Neural crest cell (in vitro differentiated cells): ENCODE measurements at places on chromosomes 2 and 18. TPM values are rescaled to one million over a fixed set of nuclear protein-coding genes. Genes with fewer than 3 reads are reported as not detected.

- H3K27me3 ChIP-seq = no peaks in the 10 kb centered on the region
- H3K36me3 ChIP-seq = no peaks in the 10 kb centered on the region
- no peak overlapping the region for H3K4me3 ChIP-seq
Observed at GRCh38 chr2:231184319-231184718, 14.1 kb upstream of the ARMC9 start.

- H3K36me3 ChIP-seq = peaks cover 27% of the 10 kb centered on the region
- no peak for DNase-seq
- H3K4me3 ChIP-seq = no peak overlapping the region
- no peaks in the 10 kb centered on the region for H3K27me3 ChIP-seq
- no peak overlapping the region for H3K27ac ChIP-seq
- H3K4me1 ChIP-seq = peaks cover 7% of the 10 kb centered on the region
Observed at GRCh38 chr2:19932928-19933327, 31.1 kb upstream of the TTC32 start.

- no peak overlapping the region for H3K27ac ChIP-seq
- H3K27me3 ChIP-seq = no peaks in the 10 kb centered on the region
- no peak for DNase-seq
- H3K4me1 ChIP-seq = peaks cover 55% of the 10 kb centered on the region
Observed at GRCh38 chr18:32437100-32437834, 33.4 kb downstream of the GAREM1 start.

- H3K4me1 ChIP-seq = peaks cover 3% of the 10 kb centered on the region
- no peak for DNase-seq
- no peak overlapping the region for H3K4me3 ChIP-seq
- H3K27me3 ChIP-seq = no peaks in the 10 kb centered on the region
Observed at GRCh38 chr2:147017951-147018645, 826.7 kb upstream of the ACVR2A start.

GRCh38 chr18:2602844-2603243 is 31.5 kb downstream of the NDC80 start:
- no peaks in the 10 kb centered on the region for H3K27me3 ChIP-seq
- DNase-seq = no peak
- H3K4me3 ChIP-seq = no peak overlapping the region
- no peaks in the 10 kb centered on the region for H3K4me1 ChIP-seq

- H3K36me3 ChIP-seq = no peaks in the 10 kb centered on the region
- no peak for DNase-seq
- H3K27me3 ChIP-seq = no peaks in the 10 kb centered on the region
- no peak overlapping the region for H3K4me3 ChIP-seq
Observed at GRCh38 chr2:108594132-108594981, 60.1 kb downstream of the LIMS1 start.

DNA sequence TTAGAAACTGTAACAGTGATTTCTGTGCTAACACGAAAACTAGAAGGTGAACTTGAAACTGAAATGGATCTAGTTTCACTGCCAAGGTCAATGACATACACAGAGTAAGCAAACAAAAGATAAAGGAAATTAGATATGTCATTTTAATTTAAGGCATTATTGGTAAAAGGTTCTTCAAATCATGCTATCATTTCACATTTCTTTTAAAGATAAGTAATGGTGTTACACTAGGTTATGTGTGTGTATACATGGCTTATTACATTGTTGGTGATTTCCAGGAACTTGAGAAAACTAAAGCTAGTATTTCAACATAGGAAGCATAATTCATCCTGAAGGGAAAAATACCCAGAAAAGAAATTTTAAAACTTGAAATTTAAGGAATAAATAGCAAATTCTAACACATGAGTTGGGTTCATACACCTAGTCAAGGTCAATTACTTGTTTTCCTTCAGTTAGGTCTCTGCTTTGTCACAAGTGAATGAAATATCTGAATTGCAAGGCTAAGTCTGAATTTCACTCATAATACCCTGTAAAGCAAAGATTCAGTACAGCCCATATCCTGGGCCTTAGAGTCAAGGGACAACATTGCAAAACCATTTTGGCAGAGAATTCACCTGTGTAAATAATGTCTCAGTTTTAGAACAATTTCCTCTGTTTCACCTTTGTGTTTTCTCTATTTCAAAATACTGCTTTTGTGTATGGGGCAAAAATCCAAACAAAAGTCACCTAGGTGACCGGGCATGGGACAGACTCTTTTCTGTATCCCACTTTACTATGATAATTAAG is 141.6 kb downstream of the SRBD1 start:
- no peak overlapping the region for H3K4me3 ChIP-seq
- H3K36me3 ChIP-seq = no peaks in the 10 kb centered on the region
- no peak overlapping the region for H3K27ac ChIP-seq
- DNase-seq = no peak
- no peaks in the 10 kb centered on the region for H3K27me3 ChIP-seq
- peaks cover 19% of the 10 kb centered on the region for H3K4me1 ChIP-seq

GRCh38 chr2:239749272-239749873 is 275.8 kb downstream of the NDUFA10 start:
- no peak overlapping the region for H3K4me3 ChIP-seq
- H3K4me1 ChIP-seq = peaks cover 27% of the 10 kb centered on the region
- H3K27ac ChIP-seq = no peak overlapping the region
- no peak for DNase-seq
- no peaks in the 10 kb centered on the region for H3K36me3 ChIP-seq
- H3K27me3 ChIP-seq = no peaks in the 10 kb centered on the region

DNA sequence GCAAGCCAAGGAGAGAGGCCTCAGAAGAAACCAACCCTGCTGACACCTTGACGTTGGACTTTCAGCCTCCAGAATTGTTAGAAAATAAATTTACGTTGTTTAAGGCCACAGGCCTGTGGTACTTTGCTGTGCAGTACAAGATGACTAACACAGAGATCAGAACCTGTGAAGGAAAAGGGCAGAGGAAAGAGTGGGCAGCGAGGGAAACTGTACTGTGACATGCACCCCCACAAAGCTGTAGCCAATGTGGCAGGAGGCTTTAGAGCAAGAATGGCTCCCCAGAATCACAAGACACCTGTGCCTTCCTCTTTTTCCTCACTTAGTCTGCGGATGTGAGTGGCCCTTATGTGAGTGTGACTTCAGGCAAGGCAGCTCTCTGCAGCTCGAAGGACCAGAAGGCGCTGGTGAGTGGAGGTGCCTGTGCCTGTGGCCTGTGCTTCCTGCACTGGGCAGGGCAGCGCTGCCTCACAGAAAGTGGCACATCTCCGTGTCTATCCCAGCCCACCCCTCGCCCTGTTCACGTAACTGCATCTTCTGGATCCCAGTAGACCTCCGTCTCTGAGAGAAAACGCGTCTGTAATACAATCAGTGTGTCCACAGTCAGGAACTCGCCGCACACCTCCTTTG is 89.5 kb downstream of the MRPS9 start:
- DNase-seq = no peak
- peaks cover 6% of the 10 kb centered on the region for H3K4me1 ChIP-seq
- H3K27me3 ChIP-seq = no peaks in the 10 kb centered on the region
- H3K4me3 ChIP-seq = no peak overlapping the region
- H3K27ac ChIP-seq = no peak overlapping the region
- H3K36me3 ChIP-seq = no peaks in the 10 kb centered on the region

- peaks cover 8% of the 10 kb centered on the region for H3K4me1 ChIP-seq
- H3K27me3 ChIP-seq = no peaks in the 10 kb centered on the region
- no peak overlapping the region for H3K4me3 ChIP-seq
Observed at GRCh38 chr18:39969803-39970494, 1985.1 kb upstream of the PIK3C3 start.

DNA sequence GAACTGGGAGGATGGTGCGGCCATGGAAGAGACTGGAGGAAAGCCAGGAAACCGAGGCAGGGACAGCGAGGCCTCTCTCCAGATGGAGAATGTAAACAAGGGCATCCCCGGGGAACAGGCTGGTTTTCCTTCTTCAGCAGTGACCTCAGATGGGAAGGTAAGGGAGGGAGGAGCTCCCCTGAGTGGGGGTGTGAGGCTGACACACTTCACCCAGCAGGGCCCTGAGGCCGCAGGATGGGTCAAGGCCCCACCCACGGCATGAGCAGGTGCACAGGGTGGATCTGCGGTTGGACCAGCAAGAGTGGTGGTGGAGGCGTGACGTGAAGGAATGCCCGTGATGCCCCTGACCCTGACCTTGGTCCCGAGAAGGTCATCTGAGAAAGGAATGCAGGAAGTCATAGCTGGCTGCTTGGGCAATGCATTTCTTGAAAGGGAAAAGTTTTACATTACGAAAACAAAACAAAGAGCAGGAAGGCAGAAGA is 48.1 kb downstream of the ADCY3 start:
- H3K4me1 ChIP-seq = peaks cover 24% of the 10 kb centered on the region
- no peak overlapping the region for H3K27ac ChIP-seq
- H3K36me3 ChIP-seq = peaks cover 4% of the 10 kb centered on the region

NAT8 gene
- total RNA-seq = not detected in 2 replicates

TTL gene
- total RNA-seq = 80.0 and 87.0 TPM in 2 replicates

LRRC30 gene
- not detected in 2 replicates for total RNA-seq

DNA sequence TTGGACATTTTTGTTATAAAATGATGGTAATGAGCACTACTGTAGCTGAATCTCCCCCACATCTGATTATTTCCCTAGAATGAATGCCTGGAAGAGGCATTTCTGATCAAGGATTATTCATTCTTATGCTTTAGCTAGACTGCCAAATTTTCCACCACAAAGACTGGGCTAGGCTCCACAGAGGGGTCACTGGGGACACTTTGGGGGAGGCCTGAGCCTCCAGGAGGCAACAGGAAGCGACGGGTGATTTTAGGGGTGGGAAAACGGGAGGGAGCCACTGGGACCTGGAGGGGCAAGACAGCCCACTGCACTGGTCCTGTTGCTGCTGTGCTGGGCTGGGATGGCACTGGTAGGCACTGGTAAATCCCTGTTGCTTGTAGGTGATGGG is 2.4 kb upstream of the ASB1 start:
- peak overlapping the region; percentile 85 for H3K4me3 ChIP-seq
- H3K36me3 ChIP-seq = peaks cover 1% of the 10 kb centered on the region
- DNase-seq = no peak
- no peaks in the 10 kb centered on the region for H3K27me3 ChIP-seq
- H3K27ac ChIP-seq = peak overlapping the region; percentile 48
